ENCODE measurements at places on chromosomes 5 and 9. TPM values are rescaled to one million over a fixed set of nuclear protein-coding genes. Genes with fewer than 3 reads are reported as not detected.

DNA sequence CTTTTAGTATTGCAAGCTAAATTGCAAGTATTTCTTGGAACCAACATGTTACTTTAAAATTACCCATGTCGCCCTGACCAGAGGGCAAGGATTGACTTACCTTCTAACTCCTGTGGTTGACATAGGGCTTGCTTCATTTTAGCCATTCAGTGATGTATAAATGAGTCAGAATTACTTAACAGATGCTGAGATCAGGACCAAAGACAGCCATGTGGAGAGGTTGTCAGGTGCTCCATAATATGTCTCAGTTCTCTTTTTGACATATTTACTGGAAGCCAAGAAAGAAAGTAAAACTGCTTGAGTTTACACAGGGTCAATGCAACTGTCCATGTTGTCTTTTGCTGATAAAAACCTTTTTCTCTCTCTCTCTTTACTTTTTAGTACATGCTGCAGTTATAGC is 33.2 kb downstream of the F2RL2 start:
- DNase-seq = no peak

- DNase-seq = no peak
Observed at GRCh38 chr9:35552837-35553236, 52.2 kb upstream of the TESK1 start.

The CTXN3 gene
- polyA plus RNA-seq = 0.10 TPM

- no peak for DNase-seq
Observed at GRCh38 chr9:136541709-136542108, 4.1 kb downstream of the NOTCH1 start.

- no peak for DNase-seq
Observed at GRCh38 chr9:111904891-111905291, 8.3 kb downstream of the UGCG start.
